Stimulated activated CD8-positive, alpha-beta memory T cell treated with anti-CD3 and anti-CD28 coated beads, Interleukin-7, amount 100 ng/mL, for 1 hour (primary cell): ENCODE measurements at places on chromosomes 3 and 15.

- DNase-seq: no peak
Measured at GRCh38 chr3:100158918-100159330, 44.6 kb upstream of the FILIP1L start.

- DNase-seq: no peak
Measured at GRCh38 chr15:58684036-58684710, 65.3 kb downstream of the ADAM10 start.

- DNase-seq: no peak
Measured at GRCh38 chr3:5035692-5036391, 56.6 kb downstream of the BHLHE40 start.

DNA sequence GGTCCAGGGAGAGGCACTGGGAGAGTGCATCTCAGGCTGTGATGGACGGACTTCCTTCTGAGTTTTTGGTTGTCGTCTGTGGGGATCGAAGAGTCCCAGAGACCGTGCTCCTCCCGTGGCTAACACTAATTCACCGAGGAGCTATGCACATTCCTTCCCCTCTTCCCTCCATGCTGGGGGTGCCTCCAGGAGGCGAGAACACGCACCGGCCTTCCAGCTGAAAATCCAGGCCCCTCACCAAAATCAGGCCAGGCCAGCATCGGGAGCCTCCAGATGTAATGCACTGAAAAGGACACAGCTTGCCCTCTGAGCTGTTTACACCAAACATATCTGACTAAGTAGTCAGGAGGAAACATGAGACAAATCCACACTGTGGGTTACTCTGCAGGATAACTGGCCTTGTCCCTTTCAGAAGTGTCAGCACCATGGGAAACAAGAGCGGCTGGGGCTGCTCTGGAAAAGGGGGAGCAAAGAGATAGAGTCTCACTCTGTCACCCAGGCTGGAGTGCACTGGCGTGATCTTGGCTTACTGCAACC lies 5.5 kb downstream of the RNU5B-1 start:
- no peak for DNase-seq

DNA sequence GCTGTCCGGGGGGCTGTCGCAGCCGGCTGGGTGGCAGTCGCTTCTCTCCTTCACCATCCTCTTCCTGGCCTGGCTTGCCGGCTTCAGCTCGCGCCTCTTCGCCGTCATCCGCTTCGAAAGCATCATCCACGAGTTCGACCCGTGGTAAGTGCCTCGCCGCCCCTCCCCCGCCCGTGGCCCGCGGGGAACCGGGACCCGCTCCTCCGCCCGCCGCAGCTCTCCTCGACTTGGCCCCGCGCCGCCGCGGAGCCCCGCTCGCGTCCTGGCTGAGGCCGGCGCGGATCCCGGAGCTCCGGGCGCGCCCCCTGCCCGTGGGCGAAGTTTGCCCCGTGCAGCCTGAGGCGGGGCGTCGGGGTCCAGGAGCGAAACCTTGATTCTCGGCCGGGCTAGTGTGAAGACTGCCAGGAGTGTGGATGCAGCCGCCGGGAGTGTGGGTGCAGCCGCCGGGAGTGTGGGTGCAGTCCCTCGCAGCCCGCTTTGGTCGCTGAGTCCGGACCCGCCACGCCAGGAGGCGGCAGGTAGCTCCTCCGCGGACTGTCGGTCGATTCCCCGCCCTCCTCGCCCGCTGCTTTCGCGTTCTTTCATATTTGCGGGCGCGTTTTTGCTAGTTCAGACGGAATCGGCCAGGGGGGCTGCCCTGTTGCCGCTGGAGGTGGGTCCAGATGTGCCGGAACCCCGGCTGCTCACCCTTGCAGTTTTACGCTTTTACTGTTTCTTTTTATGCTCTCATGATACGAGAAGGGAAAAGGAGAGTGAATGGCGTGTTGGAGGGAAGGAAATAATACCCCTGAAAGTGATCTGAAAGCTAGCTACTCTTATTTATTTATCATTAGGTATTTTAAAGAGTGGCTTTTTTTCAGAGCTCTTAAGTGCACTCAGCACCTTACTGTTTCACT lies 692 bp downstream of the STT3B start:
- no peak for DNase-seq

GRCh38 chr3:1578124-1578806 lies 485.4 kb downstream of the CNTN6 start:
- DNase-seq: no peak

DNA sequence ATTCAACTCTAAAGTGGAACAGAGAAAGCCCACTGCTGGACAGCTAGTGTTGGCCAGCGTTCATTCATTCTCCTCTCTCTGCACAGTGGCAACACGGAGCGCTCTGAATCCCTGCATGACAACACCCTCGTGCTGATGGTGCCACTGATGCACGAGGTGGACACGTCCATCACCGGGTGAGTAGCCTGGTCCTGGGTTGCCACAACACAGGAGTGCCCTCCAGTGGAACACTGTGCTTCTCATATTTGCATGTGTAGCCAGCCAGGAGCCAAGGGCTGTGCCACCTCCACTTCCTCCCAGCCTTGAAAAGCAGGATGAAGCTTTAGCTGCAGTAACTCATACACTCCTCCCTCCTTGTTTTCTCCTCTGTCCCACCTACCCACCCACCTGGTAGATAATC lies 120.0 kb upstream of the CTDSPL start:
- DNase-seq: no peak

- DNase-seq: no peak
Measured at GRCh38 chr3:52856666-52857065, 21.8 kb upstream of the MUSTN1 start.

DNA sequence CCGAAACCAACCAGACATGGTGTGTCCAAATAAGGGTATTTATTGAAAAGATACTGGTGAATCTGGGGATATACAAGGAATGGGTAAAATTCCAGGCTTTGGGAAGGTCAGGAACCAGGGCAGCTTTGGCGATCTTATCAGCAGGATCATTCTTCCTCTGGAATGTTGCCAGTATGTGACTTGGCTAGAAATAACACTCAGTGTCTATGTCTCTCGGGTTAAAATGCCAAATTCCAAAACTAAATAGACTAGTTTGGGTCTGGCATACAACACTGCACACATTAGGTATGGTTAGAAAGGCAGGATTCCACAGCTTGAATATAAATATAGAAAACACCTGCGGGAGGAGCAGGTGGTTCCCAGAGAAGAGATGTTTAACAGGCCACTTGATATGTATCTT lies 220.2 kb upstream of the CD96 start:
- DNase-seq: no peak

DNA sequence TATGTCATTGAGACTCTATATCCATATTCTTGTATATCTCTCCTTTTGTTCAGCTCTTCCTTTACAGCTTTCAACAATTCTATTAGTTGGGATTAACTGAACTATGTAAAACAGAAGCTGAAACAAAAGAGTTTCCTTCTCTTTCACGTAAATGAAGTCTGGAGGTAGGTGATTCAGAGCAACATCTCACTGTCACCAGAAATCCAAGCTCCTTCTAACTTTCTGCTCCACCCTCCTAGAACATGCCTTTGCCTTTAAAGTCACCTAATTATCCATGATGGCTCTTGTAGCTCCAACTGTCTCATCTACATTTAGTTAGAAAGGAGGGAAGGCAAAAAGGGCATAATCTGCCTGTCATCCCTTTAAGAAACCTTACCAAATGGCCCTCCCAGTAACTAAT lies 458.2 kb upstream of the MDFIC2 start:
- no peak for DNase-seq

- DNase-seq: no peak
Measured at GRCh38 chr15:58981808-58982475, 5.5 kb upstream of the RNF111 start.

- DNase-seq: no peak
Measured at GRCh38 chr3:113614402-113614801, 82.0 kb downstream of the USF3 start.

GRCh38 chr3:25418596-25418995 lies 9.5 kb upstream of the RARB start:
- no peak for DNase-seq

DNA sequence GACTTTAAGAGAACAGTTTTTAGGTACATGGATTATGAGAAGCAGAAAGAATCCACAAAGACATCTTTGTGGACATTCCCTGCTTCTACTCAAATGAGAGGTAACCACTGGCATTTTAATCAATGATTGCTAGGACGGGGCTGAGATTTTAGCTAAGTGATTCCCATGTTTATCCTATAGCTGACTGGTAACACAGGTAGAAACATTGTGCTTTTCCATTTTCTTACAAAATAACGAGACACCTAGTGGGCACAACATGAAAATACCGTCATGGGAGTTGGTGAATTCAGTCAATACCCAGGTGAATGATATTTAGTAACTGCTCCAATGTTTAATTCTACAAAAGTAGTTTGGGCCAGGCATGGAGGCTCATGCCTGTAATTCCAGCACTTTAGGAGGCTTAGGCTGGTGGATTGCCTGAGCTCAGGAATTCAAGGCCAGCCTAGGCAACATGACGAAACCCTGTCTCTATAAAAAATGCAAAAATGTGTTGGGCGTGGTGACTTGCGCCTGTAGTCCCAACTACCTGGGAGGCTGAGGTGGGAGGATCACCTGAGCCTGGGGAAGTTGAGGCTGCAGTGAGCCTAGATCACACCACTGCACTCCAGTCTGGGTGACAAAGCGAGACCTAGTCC lies 37.2 kb upstream of the DENND4A start:
- DNase-seq: no peak

- no peak for DNase-seq
Measured at GRCh38 chr3:150238048-150238802, 169.9 kb upstream of the TSC22D2 start.

DNA sequence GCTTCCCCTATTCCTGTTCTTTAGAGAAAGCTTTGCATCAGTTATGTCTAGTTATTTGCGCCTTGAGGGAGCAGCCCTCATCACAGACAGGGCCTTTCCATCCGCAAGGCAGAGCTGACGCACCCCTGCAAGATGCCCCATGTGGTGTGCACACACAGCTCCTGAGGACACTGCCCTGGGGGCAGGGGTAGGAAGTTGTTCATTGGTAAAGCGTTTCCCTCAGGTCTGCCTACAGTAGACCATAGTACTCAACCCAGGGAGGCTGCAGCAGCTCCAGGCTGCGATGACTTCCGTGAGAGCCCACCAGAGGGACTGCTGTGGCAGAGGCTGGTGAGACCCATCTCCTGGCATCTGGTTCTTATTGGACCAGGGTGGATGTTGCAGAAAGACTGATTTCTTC lies 55.1 kb upstream of the PLXNA1 start:
- DNase-seq: no peak

GRCh38 chr3:185342459-185343174 lies 20.3 kb upstream of the MAP3K13 start:
- DNase-seq: no peak

GRCh38 chr15:48307586-48307985 lies 23.6 kb upstream of the DUT start:
- no peak for DNase-seq

GRCh38 chr3:43649365-43649968 lies 27.7 kb upstream of the ANO10 start:
- no peak for DNase-seq

DNA sequence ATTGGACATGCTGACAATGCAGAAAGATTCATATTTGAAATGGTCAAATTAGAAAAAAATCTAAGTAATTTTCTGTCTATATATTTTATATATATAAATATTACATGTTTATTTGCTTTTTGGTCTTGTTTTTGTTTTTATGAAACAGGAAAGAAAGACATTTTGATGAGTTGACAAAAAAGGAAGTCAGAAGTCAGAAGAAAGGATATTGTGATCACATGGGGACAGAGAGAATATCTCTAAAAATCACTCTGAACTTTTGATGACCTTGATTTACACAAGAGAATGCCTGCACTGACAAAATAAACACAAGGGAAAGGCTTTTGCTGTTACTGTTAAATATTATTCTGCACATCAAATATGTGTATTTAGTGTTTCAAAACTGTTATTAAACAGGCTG lies 811.2 kb downstream of the SI start:
- DNase-seq: no peak

- DNase-seq: no peak
Measured at GRCh38 chr3:27387625-27388024, 18.4 kb upstream of the NEK10 start.

DNA sequence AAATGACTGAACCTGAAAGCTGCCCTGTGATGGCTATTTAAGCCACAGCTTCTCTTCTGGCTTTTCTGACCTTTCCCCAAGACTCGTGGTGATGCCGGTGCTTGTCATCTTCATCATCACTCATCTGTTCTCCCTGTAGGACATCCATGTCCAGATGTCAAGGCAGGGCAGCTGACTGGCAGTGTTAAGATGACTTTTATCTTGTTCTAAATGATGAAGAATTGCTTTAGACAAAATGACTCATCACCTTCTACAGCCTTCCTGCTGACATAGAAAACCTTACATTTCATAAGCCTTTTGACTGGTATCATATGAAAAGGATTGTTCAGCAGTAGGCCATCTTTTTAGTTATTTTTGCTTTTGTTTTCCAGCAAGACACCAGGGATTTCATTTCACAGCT lies 67.0 kb upstream of the GPR149 start:
- DNase-seq: no peak

- DNase-seq: no peak
Measured at GRCh38 chr3:177749836-177750235, 552.6 kb upstream of the TBL1XR1 start.

DNA sequence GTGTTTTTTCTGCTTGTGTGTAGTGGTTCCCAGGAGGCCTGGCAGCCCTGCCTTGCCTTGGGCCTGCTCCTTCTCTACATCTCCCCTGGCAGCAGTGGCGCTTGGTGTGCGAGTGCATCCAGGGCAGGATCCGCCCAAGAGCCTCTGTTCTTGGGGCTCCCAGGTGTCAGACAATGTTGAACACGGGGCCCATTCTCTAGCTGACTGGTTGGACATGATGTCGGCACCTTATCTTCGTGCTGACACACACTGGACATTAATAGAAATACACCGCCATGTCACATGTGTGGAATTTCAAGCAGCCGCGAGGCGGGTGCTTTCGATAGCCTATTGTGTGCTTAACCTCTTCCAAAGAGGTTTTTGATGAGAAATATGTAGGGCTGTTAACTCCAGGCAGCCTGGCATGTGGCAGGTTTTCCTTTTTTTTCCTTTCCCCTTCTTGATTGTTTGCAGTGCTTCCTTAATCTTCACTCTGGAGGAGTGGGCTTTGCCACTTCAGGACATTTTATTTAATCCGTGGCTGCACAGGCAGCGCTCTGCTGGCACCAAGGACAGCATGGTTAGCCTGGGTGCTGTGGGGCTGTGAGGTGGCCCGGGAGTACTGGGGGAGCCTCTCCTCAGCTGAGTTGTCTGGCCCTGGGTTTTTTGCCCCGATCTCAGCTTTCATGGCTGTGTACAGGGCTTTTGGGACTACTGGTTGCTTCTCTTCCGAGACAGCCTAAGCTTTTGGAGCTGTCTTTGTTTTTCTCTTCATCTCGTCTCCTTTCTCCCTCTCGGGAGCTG lies 42.5 kb downstream of the CHCHD6 start:
- DNase-seq: no peak

DNA sequence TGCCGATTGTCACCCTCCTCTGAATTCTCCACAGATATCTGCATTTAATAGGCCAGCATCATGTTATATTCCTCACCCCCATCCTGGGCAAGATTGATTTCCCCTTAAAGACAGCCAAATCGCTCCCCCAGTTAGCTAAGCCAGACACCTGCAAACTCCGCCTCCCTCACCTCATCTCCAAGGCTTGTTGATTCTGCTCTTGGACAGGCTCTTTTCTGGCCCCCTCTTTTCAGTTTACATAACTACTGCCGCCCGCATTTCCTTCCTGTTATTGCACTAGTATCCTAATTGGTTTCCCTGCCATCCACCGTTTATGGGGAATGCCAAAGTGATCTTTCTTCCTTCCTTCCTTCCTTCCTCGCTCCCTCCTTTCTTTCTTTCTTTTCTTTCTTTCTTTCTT lies 214.7 kb upstream of the MRPL3 start:
- DNase-seq: no peak
